ENCODE measurements at places on chromosomes 7 and 10.
A peak's percentile ranks its signal among the peaks of the same experiment; 100 is the strongest.

DNA sequence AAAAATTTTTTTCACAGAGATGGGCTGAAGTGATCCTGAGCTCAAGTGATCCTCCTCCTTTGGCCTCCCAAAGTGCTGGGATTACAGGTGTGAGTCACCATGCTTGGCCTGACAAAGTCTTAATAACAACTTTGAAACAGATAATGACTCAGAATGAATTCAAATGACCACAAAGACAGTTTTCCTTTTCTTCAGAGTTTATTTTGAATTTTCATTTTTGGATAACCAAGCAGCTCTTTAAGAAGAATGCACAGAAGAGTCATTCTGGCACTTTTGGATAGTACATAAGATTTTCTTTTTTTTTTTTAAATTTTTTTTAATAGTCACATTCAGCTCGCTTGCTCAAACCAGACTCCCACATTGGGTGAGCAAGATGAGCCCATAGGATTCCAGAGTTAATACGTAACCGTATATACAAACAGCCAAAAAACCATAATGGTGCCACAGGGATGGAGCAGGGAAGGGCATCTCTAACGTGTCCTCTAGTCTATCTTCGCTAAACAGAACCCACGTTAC is 43.0 kb upstream of the NMT2 start:
- no peak for DNase-seq

DNA sequence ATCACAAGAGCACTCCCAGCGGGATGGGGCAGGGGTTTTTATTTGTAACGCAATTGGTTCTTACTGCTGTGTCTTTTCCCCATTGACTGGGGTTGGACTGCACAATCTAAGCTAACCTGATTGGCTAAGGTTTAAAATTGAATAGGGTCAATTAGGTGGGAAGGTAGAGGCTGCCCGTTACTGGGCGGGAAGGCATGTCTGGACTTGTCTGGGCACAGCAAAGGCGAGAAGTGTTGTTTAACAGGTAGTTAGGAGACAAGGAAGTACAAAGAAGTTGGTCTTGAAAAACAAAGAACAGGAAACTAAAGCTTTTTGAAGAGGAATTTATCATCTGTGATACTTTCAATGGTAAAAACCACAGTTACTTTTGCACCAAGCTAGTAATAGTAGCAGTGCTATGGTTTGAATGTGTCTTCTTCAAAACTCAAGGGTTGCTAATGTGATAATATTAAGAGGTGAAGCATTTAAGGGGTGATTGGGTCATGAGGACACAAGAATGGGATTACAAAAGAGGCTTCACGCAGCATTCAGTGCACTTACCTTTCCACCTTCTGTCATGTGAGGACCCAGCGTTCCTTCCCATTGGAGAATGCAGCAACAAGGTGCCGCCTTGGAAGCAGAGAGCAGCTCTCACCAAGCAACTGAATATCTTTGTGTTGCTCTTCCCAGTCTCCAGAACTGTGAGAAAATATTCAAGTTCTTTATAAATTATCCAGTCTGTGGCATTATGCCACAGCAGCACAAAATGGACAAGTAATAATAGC is 875.5 kb upstream of the SORCS1 start:
- DNase-seq: no peak

DNA sequence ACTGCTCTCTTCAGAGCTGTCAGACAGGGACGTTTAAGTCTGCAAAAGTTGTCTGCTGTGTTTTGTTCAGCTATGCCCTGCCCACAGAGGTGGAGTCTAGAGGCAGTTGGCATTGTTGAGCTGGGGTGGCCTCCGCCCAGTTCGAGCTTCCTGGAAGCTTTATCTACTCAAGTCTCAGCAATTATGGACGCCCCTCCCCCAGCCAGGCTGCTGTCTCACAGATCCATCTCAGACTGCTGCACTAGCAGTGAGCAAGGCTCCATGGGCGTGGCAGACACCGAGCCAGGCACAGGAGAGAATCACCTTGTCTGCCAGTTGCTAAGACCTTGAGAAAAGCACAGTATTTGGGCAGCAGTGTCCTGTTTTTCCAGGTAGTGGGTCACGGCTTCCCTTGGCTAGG is 98.1 kb downstream of the SDHAF3 start:
- no peak for DNase-seq

GRCh38 chr7:116955340-116955739 is 2.0 kb downstream of the ST7 start:
- no peak for DNase-seq

DNA sequence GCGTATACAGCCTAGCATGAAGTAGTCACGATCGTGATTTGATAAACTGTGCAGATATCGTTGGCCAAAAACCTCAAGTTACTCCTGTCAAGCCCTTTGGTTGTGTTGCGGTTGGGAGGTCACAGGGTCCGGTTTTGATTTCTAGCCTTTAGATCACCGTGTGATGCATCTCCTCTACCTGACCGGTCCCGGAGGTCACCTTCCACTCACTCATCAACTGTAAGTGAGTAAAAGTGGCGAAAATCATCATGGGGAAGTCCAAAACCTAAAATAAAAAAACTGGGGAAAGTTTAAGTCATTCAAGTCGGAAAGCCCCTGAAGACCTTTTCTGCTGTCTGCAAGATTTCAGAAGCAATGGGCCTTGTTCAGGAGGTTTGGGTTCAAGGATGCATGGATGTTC is 62.8 kb downstream of the ADARB2 start:
- no peak for DNase-seq

DNA sequence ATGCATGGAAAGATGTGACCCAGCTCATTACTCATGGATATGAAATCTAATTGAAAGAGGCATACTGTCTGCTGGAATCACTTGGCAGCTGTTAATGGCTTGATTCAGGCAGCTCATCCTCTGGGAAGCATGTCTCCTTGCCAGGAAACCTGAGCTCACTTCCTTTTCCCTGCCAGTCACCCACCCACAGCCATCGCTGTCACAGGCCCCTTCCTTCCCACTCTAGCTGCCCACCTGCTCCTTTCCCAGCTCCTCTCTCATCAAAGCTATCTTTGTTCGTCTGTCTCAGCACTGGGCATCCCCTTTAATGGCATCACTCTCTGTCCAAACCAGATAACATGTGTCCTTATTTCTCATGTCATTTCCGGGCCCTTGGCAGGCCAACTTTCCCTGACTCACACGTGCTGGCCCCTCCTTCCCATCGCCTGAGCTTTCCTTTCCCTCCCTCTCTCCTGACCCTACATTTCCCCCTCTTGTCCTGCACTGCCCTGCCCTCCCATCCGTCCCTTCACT is 721.9 kb downstream of the TNS3 start:
- DNase-seq: no peak

DNA sequence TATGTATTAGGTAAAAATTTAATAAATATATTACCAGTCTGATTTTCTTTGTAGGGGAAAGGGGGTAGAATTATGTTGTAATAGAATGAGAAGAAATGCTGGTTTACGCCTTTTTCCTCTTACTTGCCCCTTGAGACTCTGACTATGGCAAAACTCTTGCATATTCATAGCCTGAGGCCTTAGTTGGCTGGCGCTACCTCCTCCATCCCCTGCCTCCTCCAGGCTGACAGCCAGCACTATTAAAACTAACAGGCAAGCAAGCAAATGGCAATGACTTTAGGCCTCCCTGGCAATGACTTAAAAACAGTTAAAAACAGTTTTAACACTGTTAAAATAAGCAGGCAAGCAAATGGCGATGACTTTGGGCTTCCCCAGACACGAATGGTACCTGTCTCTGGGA is 14.4 kb downstream of the PKD2L1 start:
- DNase-seq: no peak

GRCh38 chr10:24485304-24485703 is 238.4 kb downstream of the ARHGAP21 start:
- DNase-seq: no peak

GRCh38 chr10:110918269-110918642 is 724 bp downstream of the BBIP1 start:
- peak; percentile 89 for DNase-seq

GRCh38 chr10:53356616-53357349 is 584.2 kb upstream of the MBL2 start:
- DNase-seq: no peak
